CD4-positive, alpha-beta T cell treated with Interferon gamma for 1 hour (primary cell): ENCODE measurements at places on chromosomes 3 and 15.

DNA sequence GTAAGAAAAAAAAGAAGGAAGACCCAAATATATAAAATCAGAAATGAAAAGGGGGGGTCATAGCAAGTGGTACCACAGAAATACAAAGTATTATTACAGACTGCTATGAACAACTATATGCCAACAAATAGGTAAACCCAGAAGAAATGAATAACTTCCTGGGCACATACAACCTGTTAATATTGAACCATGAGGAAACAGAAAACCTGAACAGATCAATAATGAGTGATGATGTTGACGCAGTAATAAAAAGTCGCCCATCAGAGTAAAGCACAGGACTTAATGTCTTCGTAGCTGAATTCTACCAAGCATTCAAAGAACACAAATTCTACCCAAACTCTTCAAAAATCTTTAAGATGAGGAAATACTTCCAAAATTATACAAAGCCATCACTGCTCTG is 921.6 kb upstream of the SEMA6D start:
- DNase-seq, result no peak

DNA sequence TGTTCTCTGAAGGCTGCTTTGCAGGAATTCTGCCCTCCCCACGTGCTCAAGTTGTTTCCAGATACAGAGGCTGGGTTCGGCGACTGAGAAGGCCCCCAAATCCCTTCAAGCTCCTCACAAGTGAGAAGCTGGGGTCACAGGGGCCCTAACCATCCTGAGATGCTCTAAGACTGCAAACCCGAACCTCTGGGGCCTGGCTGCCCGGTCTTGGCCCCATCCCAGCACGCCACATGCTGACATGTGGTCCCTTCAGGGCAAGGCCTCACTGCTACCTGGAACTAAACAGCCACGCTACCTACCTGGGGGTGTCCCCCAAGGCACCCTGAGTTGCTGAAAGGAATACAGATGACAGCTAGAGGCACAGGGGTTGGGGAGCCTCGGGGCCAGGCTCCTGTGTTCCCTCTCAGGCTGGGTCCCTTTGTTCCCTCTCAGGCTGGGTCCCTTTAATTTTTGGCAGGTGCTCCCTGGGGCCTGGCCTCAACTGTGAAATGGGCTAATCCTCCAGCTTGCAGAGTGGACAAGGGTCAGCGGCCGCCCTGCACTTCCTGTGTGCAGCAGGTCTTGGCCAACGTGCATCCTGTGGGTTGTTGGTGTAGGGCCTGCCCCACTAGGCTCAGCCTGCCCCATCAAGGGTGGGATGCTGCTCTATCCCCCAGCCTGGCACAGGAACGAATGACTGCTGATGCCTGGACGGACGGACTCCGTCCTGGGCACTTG is 32.5 kb downstream of the KLHL25 start:
- DNase-seq, result no peak

GRCh38 chr15:100663086-100663914 is 60.9 kb downstream of the ASB7 start:
- DNase-seq, result no peak

- DNase-seq, result peak; percentile 84
Measured at GRCh38 chr3:13073326-13074005, at the start of gene IQSEC1. Gene IQSEC1, minus strand, starts transcription at chr3:13073429. Its CDS starts 415 bp downstream, at chr3:13073014.

- peak; percentile 93 for DNase-seq
Measured at GRCh38 chr3:150763122-150763840, at the start of gene SIAH2. Gene SIAH2, minus strand, starts transcription at chr3:150763169. Its CDS starts 320 bp downstream, at chr3:150762849.

GRCh38 chr3:105356396-105356795 is 10.3 kb upstream of the ALCAM start:
- DNase-seq, result no peak

DNA sequence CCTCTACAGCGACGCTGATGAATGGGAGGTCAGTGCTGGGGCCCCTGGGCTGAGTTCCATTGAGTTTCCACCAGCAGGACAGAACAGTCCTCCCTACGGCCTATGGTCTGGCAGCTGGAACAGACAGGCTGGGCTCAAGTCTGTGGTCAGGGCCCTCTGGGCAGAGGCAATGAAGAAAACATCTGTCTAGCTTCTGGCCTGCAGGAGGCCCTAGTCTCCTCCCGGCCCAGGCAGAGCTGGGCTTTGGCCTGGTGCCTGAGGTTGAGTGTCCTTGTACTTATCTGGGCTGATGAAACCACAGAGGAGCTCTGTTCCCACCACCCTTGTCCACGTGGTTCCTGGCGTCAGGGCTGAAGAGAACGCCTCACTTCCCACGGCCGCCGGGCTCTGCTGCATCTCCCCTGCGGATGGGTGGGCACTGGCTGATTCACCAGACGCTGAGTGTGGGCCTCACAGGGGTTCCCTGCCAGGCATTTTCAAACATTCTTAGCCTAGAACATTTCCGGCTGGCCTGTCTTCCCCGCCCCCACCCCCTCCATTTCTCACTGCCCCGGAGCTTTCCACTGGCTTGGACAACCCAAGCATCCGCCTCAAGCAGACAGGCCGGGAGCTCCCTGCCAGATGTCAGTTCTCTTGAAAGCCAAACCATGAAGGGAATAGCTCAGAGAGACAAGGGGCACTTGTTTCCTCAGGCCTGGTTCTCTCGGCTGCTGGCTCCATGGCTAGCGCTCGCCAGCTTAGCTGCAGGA is 20.3 kb downstream of the PPCDC start:
- peak; percentile 84 for DNase-seq

DNA sequence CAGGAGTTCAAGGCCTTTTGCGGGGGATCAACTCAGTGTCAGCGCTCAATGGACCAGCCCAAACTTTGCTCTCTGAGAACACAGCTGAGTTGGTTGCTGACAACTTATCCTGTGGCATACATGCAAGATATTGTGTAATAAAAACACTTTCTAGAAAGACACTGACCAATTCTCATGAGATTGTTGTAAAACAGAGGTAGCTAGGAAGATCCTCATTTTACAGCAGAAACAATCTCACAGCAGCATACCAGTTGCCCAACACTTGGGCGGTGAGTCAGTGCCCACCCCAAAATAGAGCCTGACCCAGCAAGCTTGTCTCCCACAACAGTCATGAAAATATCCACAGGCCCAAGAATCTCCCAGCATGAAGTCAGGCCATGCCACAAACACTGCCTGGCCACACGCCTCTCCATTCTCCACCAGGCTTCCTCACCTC is 18.2 kb downstream of the KLHL6 start:
- peak; percentile 73 for DNase-seq

GRCh38 chr3:101735833-101736232 is 11.4 kb downstream of the CEP97 start:
- DNase-seq, result no peak

GRCh38 chr15:90059208-90059985 is 42.9 kb downstream of the IDH2 start:
- DNase-seq, result peak; percentile 89
